ENCODE measurements at places on chromosomes 3 and 15.

- DNase-seq = no peak
Measured at GRCh38 chr3:114584734-114585371, 291.0 kb downstream of the TIGIT start.

DNA sequence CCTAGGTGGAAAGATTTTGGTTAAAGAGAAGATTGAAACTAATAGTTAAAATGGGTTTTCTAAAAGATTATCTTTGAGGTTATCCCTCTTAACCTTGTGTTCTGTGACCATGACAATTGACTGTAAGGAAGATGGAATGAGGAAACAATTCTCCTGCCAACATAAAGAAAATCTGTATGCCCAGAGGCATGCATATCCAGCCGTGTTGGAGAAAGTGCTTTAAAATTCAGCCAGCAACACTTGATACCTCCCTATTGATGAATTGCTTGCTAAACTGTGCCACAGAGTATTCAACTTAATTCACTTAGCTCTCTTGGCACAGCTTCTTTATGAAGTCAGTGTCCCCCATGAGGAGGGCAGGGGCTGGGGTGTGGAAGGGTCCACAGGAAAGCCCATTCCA lies 203.5 kb downstream of the UBE2E2 start:
- DNase-seq = no peak

DNA sequence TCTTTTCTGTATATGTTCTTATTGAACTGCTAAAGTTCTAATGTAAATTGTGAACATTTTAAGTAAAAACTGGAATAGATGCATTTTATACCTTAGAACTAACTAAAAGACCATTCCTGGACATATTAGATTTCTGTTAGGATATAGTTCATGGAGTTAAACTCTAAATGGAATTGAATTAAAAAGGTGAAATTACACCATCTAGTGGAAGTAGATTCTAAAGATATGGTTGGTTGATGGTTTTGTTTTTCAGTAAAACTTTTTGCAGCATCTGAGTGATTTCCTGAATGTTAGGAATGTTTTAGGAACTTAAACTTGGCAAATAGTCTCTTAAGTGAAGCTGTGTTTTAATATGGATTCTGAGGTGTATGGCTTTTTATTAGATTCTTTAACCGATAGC lies 96.8 kb downstream of the SLMAP start:
- DNase-seq = no peak

GRCh38 chr3:102036017-102036416 lies 186.7 kb downstream of the NFKBIZ start:
- DNase-seq = no peak

- DNase-seq = no peak
Measured at GRCh38 chr15:68183616-68184315, 21.4 kb downstream of the CALML4 start.

DNA sequence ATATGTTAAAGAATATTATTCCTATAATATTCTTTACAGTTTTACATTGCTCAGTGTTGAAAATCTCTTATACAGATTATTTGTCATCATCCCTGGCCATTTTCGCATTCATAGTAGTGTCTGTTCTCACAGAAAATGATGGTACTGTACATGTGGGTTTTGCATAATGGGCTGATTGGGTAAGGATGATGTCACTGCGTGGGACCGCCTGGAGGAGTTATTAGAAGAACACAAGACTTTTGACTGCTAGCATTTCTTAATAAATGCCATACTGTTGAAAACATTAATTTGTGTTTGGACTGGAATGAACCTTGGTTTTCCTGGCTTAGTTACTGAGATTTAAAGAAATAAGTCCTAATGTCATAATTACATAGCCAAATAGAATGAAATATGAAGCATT lies 20.3 kb downstream of the LRCH3 start:
- no peak for DNase-seq

- DNase-seq = no peak
Measured at GRCh38 chr3:72888546-72889309, 882 bp downstream of the GXYLT2 start.

DNA sequence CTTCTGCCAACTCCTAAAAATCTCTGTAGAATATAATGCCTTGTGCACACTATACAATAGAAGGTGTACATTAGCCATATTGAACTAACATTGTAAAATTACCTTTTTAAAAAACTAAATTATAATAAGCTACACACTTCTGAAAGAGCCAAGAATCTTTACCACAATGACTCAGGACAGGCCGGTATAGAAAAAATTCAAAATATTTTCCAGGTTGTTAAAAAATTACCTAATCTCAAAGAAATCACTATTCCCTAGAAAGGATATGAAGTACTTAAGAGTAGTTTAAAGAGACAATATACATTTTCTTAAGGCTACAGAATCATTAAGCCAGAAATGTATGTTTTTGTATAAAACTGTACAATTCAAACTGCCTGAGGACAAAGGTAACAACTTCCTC lies 48.5 kb downstream of the TJP1 start:
- DNase-seq = no peak

GRCh38 chr15:95687686-95688085 lies 642.8 kb upstream of the NR2F2 start:
- DNase-seq = no peak

DNA sequence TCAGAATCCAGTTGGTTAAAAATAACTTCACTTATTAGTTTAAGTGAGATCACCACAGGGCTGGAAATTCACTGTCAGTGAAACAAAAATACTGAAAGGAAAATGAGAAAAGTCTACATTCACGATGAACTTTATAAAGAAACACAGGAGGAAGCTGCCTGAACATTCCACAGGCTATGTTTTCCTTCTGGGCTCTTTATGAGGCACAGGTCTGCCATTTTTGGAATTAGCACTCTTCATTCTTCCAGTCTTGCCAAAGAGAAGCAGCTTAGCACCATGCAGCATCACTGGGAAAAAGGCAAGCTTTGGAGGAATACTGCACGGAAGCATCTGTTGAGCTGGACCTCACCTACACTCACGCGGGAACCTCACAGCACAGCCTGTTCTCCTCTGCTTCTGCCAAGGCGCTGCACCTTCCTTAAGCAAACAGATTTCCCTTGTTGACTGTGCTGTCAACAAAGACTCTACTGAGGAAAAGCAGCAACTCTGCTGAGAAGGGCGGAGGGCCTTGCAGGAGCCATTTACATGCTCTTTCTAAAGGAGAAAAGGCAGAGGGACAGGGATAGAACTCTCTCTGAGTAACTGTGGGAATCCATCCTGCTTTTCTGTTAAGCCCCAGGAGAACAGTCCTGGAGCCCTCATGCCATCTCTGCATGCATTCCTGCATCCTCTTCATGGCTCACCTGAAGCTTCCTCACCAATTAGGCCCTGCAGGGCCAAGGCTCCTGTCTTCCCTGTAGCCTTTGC lies 15.7 kb downstream of the SUSD5 start:
- no peak for DNase-seq

- no peak for DNase-seq
Measured at GRCh38 chr3:136676009-136676408, 76.2 kb downstream of the STAG1 start.

DNA sequence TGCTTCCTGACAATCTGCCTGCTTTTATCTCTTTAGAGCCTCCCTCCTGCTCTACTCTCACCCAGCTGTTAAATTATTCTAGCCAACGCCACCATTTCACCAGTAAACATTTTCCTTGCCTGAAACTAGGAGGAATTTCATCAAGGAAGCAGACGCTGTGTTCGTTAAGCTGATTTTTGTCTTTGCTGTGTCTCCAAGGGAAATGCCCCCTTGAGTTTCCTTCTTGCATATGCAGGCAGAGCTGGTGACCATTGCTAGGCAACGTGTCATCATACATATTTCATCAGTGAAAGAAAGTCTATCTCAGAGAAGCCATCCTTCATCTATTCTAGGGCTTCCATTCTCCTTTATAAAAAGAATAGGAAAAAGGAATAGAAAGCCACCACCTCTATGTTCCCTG lies 87.0 kb upstream of the ST8SIA2 start:
- no peak for DNase-seq

DNA sequence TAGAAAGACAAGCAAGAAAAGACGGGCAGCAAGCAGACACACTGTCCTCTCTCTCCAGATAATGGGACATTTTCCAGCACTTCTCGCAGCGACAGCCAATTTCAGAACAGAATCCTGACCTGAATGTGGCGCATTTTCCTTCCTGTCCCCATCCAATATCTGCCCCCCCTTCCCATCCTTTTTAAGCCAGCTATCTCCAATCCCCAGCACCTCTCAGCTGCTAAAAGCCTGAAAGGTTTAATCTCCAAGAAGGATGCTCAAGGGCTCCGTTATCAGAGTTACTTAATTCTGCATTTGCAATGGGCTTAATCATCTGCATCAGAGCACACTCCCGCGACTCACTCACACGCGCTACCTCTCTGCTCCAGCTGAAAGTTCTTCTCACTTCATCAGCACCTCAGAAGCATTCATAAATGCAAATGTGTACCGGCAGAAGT lies 50.5 kb downstream of the SRGAP3 start:
- no peak for DNase-seq

DNA sequence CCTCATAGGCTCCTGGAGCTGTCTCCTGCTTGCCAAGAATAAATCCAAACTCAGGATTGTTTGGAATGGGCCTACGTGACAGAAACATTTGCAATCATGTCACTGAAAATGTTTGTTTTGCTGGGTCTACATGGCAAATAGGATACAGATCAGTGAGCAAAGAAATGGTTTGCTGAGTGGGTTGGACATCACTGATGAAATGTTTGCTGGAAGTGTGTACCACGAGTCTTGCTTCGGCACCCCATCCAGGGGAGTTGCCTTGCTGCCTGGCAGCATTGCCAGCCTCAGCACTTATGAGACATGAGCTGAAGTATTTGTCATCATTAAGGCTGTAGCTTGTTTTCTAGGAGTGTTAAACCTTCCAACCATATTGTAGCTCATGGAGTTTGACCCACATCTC lies 213.3 kb upstream of the CFAP20DC start:
- DNase-seq = no peak

GRCh38 chr15:52362497-52362896 lies 66.9 kb upstream of the MYO5C start:
- no peak for DNase-seq

- no peak for DNase-seq
Measured at GRCh38 chr3:177561769-177562392, 364.6 kb upstream of the TBL1XR1 start.

GRCh38 chr15:62119227-62119864 lies 45.7 kb downstream of the C2CD4B start:
- no peak for DNase-seq

- no peak for DNase-seq
Measured at GRCh38 chr3:195151402-195151801, 119.6 kb downstream of the XXYLT1 start.

GRCh38 chr3:122774564-122774963 lies 19.1 kb downstream of the HSPBAP1 start:
- no peak for DNase-seq

- no peak for DNase-seq
Measured at GRCh38 chr3:193589616-193590015, 3.4 kb upstream of the OPA1 start.

GRCh38 chr3:37072892-37073291 lies 79.6 kb downstream of the MLH1 start:
- no peak for DNase-seq

DNA sequence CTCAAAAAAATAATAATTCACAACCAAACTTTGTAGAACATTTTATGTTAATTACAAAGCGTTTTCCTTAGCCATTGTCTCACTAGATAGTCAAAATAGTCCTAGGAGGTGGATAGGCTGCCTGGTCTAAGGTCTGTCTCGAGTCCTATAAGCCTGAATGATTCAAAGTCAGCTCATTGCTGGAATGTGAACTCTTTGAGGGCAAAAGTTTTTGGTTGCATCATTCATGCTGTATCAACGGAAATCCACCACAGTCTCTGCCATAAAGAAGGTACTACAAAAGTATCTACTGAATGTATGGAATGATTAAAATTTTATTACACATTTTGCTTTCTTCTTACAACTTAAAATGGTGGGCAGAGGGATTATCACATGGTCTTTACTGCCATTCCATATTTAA lies 387.3 kb upstream of the RARB start:
- no peak for DNase-seq

DNA sequence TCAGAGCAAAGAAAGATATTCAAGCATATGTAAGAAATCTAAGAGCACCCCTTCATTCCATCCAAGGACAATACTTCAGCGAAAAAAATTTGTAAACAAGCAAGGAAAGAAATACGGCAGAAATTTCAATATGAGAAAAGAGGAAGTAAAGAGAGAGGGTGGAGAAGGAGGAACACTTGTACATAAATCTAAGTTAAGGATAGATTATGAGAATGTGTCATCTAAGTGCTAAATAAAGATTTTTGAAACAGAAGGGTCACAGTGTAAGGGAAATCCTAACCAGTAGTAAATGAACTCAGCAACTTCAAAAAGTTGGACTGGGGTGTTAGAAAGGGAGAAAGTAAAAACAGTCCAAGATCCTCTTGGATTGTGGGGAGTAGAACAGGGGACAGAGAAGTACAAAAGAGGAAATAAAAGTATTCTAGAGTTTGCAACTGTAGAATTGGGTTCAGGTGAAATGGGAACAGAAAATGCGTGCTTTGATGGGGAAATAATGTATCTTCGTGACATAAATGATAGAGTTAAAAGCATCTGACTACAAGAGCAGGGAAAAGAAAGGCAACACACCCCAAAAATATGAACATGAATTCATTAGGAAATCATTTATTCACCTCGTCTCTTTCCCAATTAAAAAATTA lies 68.5 kb upstream of the ATP13A5 start:
- no peak for DNase-seq

DNA sequence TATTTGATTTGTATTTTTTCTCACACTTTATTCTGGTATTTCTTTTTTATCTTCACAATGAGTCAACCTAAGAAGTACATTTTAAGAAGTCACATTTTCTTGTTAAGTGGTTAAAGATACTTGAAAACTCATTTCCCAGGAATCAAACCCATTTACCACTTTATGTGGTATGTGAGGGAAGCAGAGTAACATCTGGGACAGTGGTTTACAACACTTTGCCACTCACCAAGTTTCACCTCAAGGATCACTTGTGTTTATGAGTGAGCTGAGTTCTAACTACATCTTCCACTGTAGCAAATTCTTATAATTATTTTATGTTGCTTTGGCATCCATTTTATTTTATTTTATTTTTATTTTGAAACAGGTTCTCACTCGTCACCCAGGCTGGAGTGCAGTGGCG lies 53.8 kb downstream of the IGSF11 start:
- no peak for DNase-seq

DNA sequence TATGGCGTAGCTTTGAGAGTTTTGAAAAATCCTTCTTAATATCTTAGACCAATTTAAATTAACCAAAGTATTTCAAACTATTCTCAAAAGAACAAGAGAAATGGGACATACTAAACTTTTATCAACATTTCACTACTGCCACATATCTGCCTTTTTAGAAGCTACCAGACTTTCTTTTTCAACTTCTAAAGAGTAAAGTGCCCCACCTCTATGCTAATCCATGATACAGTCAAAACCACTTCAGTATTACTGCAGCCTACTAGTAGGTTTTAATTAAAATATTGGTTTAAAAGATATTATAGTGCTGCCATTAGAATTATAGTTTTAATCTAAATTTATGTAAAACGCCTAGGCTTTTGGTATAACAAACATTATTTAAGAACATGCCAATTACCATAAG lies 15.1 kb downstream of the HERC1 start:
- DNase-seq = no peak

Data from activated CD4-positive, CD25-positive, alpha-beta regulatory T cell (primary cell).